ENCODE measurements at places on chromosomes 5 and 9. TPM values are rescaled to one million over a fixed set of nuclear protein-coding genes. Genes with fewer than 3 reads are reported as not detected.

CDX1 gene
- not detected for total RNA-seq

FGF1 gene
- total RNA-seq: 0.32 TPM

RNF183 gene
- total RNA-seq: not detected

ARID3C gene
- total RNA-seq: not detected

SMU1 gene
- total RNA-seq: 21.0 TPM

GARNL3 gene
- total RNA-seq: 44.8 TPM

LCNL1 gene
- total RNA-seq: not detected

GZMA gene
- total RNA-seq: 1.0 TPM

FOXD4L6 gene
- total RNA-seq: not detected

IL4 gene
- not detected for total RNA-seq

NAIP gene
- 23.4 TPM for total RNA-seq

EFNA5 gene
- total RNA-seq: 12.3 TPM

OXCT1 gene
- 21.8 TPM for total RNA-seq

BARHL1 gene
- total RNA-seq: not detected

NR2F1-AS1 gene
- 7.0 TPM for total RNA-seq

TCOF1 gene
- total RNA-seq: 20.6 TPM

SPARC gene
- 220 TPM for total RNA-seq

EGR1 gene
- total RNA-seq: 61.0 TPM

MELK gene
- total RNA-seq: 0.59 TPM

RFX3 gene
- total RNA-seq: 18.0 TPM

IFNK gene
- total RNA-seq: not detected

PCDHGA6 gene
- 4.0 TPM for total RNA-seq

IRX1 gene
- 49.2 TPM for total RNA-seq

ASPN gene
- total RNA-seq: 6.3 TPM

PPP2R2B gene
- total RNA-seq: 1.8 TPM

DOCK2 gene
- 19.8 TPM for total RNA-seq

LMX1B gene
- total RNA-seq: 9.2 TPM

WDR31 gene
- total RNA-seq: 3.6 TPM

DAB2 gene
- 240 TPM for total RNA-seq

CNTNAP3 gene
- 23.9 TPM for total RNA-seq

ANGPTL2 gene
- total RNA-seq: 30.9 TPM

BSPRY gene
- 35.3 TPM for total RNA-seq

GDNF gene
- not detected for total RNA-seq

ENTPD8 gene
- not detected for total RNA-seq

NR5A1 gene
- not detected for total RNA-seq

MYOT gene
- total RNA-seq: 4.7 TPM

TLE4 gene
- 47.0 TPM for total RNA-seq

CORO2A gene
- 1.4 TPM for total RNA-seq

PCDHA1 gene
- not detected for total RNA-seq

ERBIN gene
- total RNA-seq: 131 TPM

IL9 gene
- total RNA-seq: not detected

GHR gene
- 26.5 TPM for total RNA-seq
